Glutamatergic neuron (in vitro differentiated cells): ENCODE measurements at places on chromosomes 5 and 9. TPM values are rescaled to one million over a fixed set of nuclear protein-coding genes. Genes with fewer than 3 reads are reported as not detected.

DNA sequence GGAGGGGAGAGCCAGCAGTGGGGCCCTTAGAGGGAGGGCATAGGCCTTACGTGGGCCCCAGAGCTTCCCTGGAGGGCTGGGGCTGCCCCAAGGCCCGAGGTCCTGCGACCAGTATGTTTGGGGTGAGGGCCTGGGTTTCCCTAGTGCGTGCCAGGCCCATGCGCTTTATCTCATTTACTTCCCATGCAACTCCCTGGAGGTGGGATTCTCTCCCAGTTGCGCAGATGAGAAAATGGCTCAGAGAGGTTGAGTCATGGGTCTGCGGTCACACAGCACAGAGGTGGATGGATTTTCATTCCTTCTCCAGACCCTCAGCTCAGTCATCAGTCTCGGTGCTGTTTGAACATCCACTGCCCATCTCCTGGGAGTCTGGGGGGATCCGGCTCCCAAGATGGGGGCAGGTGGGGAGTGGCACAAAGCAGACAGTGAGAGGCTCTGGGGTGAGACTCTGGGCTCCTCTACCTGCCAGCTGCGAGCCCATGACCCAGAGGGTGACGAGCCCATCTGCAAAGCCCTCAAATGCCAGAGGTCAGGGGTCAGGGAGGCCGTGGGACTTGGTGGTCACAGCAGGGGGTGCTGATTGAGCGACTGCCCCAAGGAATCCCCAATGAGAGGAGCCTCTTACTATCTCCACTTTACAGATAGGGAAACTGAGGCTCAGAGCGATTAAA is 171.2 kb downstream of the GAPVD1 start:
- H3K4me1 ChIP-seq, result peaks cover 14% of the 10 kb centered on the region
- H3K27me3 ChIP-seq, result peaks cover 9% of the 10 kb centered on the region
- H3K27ac ChIP-seq, result no peak overlapping the region
- no peaks in the 10 kb centered on the region for H3K36me3 ChIP-seq

GRCh38 chr9:19495186-19496028 is 86.6 kb downstream of the ACER2 start:
- peaks cover 1% of the 10 kb centered on the region for H3K36me3 ChIP-seq
- no peak for DNase-seq
- H3K27me3 ChIP-seq, result no peaks in the 10 kb centered on the region
- no peak overlapping the region for H3K27ac ChIP-seq
- no peak overlapping the region for H3K4me3 ChIP-seq
- peaks cover 13% of the 10 kb centered on the region for H3K4me1 ChIP-seq

DNA sequence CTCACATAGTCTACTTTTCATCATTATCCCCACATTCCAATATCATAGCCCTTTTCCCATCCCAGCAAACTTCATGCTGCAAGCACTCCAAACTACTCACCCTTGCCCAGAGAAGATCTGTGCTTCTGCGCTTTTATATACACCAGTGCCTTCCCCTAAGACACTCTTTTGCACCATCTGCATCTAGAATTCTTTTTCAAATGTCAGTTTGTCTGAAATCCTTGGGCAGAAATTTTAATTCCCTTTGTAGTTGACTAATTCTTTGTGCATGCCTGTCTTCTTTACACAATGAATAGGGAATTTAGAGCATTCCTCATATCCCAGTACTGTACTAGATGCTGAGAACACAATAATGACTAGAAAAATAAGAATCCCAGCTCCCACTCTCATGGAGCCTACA is 298.9 kb downstream of the KCNN2 start:
- no peak for DNase-seq
- H3K36me3 ChIP-seq, result no peaks in the 10 kb centered on the region
- no peak overlapping the region for H3K27ac ChIP-seq
- H3K4me3 ChIP-seq, result no peak overlapping the region
- no peaks in the 10 kb centered on the region for H3K4me1 ChIP-seq

DNA sequence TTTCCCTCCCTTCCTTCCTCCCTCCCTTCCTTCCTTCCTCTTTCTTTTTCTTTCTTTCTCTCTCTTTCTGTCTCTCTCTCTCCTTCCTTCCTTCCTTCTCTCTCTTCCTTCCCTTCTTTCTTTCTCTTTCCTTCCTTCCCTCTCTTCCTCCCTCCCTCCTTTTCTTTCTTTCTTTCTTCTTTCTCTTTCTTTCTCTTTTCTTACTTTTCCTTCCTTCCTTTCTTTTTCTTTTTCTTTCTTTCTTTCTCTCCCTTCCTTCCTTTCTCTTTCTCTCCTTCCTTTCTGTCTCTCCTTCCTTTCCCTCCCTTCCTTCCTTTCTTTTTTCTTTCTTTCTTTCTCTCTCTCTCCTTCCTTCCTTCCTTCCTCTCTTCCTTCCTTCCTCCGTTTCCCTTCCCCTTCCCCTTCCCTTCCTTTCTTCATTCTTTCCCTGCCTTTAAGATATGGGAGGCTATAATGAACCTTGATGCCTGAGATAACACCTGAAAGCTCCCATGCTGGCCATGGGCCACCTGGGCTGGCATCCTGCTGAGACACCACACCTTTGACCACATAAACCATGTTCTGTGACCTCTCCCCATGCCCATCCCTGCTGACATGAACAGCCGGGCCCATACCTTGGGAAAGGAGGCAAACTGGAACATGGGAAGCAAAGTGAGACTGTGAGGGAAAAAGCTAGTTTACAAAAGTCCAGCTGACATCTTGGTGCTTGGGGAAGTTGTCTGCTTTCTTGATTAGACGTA is 197.8 kb upstream of the ZNF618 start:
- no peak overlapping the region for H3K27ac ChIP-seq
- H3K36me3 ChIP-seq, result no peaks in the 10 kb centered on the region
- peaks cover 2% of the 10 kb centered on the region for H3K27me3 ChIP-seq
- H3K4me3 ChIP-seq, result no peak overlapping the region
- peaks cover 7% of the 10 kb centered on the region for H3K4me1 ChIP-seq

- DNase-seq, result no peak
- H3K4me1 ChIP-seq, result peaks cover 37% of the 10 kb centered on the region
- peaks cover 4% of the 10 kb centered on the region for H3K27me3 ChIP-seq
- peak overlapping the region; percentile 52 for H3K4me3 ChIP-seq
Measured at GRCh38 chr9:132125944-132126679, 35.7 kb upstream of the NTNG2 start.

DNA sequence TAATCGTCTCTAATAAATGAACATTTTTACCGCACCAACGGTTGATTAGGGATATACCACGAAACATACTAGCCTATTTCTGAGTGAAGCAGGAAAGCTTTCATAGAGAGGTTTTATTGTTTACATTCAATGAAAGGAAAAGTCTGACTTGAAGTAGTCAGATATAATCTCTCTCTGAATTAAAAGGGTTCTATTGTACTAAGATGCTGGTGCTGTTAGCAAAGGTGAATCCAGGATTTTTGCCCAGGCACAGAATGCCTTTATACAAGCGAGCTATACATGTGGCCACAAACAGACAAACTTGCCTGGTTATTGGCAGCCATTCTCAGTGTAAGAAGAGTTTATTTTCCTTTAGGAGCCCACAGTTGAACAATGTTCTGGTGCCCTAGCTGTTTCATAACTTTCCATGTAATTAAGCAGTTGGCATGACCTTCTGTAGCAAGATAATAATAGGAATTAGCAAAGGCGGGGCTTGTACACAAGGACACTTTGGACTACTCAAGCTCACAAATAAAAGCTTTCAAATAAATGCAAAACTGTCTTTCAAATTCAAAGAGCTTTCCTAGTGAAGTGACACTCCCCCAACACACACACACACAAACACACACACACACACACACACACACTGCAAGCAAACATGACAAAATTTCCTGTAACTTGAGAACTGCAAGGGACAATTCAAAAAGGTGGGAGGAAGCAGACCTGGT is 198.7 kb upstream of the MAP3K1 start:
- H3K27ac ChIP-seq, result no peak overlapping the region
- DNase-seq, result no peak
- H3K4me3 ChIP-seq, result no peak overlapping the region
- H3K4me1 ChIP-seq, result no peaks in the 10 kb centered on the region
- H3K36me3 ChIP-seq, result peaks cover 7% of the 10 kb centered on the region

DNA sequence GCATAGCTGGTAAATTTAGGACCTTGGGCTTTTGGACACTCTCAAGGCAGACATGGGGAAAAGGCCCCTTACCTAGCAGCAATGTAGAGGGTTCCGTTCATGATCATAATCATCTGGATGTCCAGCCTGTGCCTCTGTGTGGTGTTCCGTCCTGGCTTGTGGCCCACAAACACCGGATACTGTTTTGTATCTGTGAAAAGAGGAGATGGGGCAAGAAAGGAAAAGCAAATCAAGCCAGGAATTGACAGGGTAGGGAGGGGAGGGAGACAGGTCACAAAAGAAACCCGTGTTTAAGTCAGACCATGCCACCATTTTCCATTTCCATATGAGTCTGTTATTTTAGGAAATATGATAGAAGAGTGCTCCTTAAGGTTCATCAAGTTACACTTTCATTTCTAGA is 72.5 kb downstream of the SEMA6A start:
- no peak overlapping the region for H3K4me3 ChIP-seq
- H3K36me3 ChIP-seq, result peaks cover 5% of the 10 kb centered on the region
- peaks cover 33% of the 10 kb centered on the region for H3K4me1 ChIP-seq
- H3K27ac ChIP-seq, result no peak overlapping the region
- H3K27me3 ChIP-seq, result peaks cover 8% of the 10 kb centered on the region

GRCh38 chr9:102986425-102986824 is 8.7 kb upstream of the CYLC2 start:
- no peak overlapping the region for H3K27ac ChIP-seq
- DNase-seq, result no peak
- no peaks in the 10 kb centered on the region for H3K4me1 ChIP-seq
- H3K4me3 ChIP-seq, result no peak overlapping the region

Gene IFNB1
- total RNA-seq, result not detected

GRCh38 chr5:77133061-77133758 is 46.1 kb upstream of the ZBED3 start:
- no peak overlapping the region for H3K4me3 ChIP-seq
- H3K4me1 ChIP-seq, result no peaks in the 10 kb centered on the region
- H3K36me3 ChIP-seq, result no peaks in the 10 kb centered on the region
- H3K27ac ChIP-seq, result no peak overlapping the region
- no peaks in the 10 kb centered on the region for H3K27me3 ChIP-seq
- no peak for DNase-seq
